ENCODE measurements at places on chromosomes 13 and 19. TPM values are rescaled to one million over a fixed set of nuclear protein-coding genes. Genes with fewer than 3 reads are reported as not detected.

The C19orf18 gene
- not detected for total RNA-seq

The MBD3L1 gene
- total RNA-seq: not detected

The PSMD8 gene
- total RNA-seq: 195 TPM

The GRK1 gene
- total RNA-seq: not detected

The IRGC gene
- total RNA-seq: not detected

The ONECUT3 gene
- total RNA-seq: 22.1 TPM

The ARGLU1 gene
- total RNA-seq: 57.8 TPM

The ZNF738 gene
- total RNA-seq: 6.0 TPM

The RGCC gene
- 3.2 TPM for total RNA-seq

The FFAR1 gene
- not detected for total RNA-seq

The BEST2 gene
- 0.10 TPM for total RNA-seq

The ENOX1 gene
- total RNA-seq: 4.5 TPM

The MEGF8 gene
- 24.0 TPM for total RNA-seq

The PNKP gene
- total RNA-seq: 129 TPM

The UBE2L5 gene
- 0.15 TPM for total RNA-seq

The CYP2A7 gene
- not detected for total RNA-seq

The CALR3 gene
- not detected for total RNA-seq

The ZNF813 gene
- total RNA-seq: not detected

The ZNF578 gene
- not detected for total RNA-seq

The PRMT1 gene
- total RNA-seq: 428 TPM

The NLRP4 gene
- 0.52 TPM for total RNA-seq

The KIR2DL1 gene
- total RNA-seq: not detected

The ZNF560 gene
- not detected for total RNA-seq

The SHANK1 gene
- total RNA-seq: 3.0 TPM

The USP12 gene
- total RNA-seq: 28.3 TPM

The NLRP11 gene
- total RNA-seq: 0.86 TPM

The CYP4F12 gene
- 4.4 TPM for total RNA-seq

The SLC7A10 gene
- total RNA-seq: 0.25 TPM

The GMIP gene
- total RNA-seq: 16.3 TPM

The EDNRB gene
- total RNA-seq: 0.22 TPM

The ZNF439 gene
- total RNA-seq: not detected

The ANGPTL8 gene
- total RNA-seq: not detected

The FOXA3 gene
- total RNA-seq: 5.8 TPM

The IFT88 gene
- 13.1 TPM for total RNA-seq

The COX6B2 gene
- total RNA-seq: 2.4 TPM

The ZNF428 gene
- total RNA-seq: 39.6 TPM

The MEIOSIN gene
- 2.1 TPM for total RNA-seq

The MARK4 gene
- total RNA-seq: 37.7 TPM

The NOTCH3 gene
- 39.4 TPM for total RNA-seq

The MUC16 gene
- 0.12 TPM for total RNA-seq

The MIR17HG gene
- total RNA-seq: 10.3 TPM

The C1QTNF9 gene
- total RNA-seq: not detected

The ATP4A gene
- 0.27 TPM for total RNA-seq

The ZNF491 gene
- total RNA-seq: not detected

The C19orf33 gene
- 135 TPM for total RNA-seq

The PRRG2 gene
- 6.2 TPM for total RNA-seq

The ARMC6 gene
- total RNA-seq: 34.7 TPM

The ADGRE3 gene
- not detected for total RNA-seq

The SPACA4 gene
- not detected for total RNA-seq

The UGGT2 gene
- total RNA-seq: 27.1 TPM

The RUBCNL gene
- total RNA-seq: 0.42 TPM

The FARP1 gene
- 30.5 TPM for total RNA-seq

The KCNN1 gene
- total RNA-seq: 0.61 TPM

The PGLYRP2 gene
- total RNA-seq: not detected
